ENCODE measurements at places on chromosomes 5 and 9. TPM values are rescaled to one million over a fixed set of nuclear protein-coding genes. Genes with fewer than 3 reads are reported as not detected.

Gene NUTM2F
- total RNA-seq, result not detected

Gene FAM153A
- total RNA-seq, result 1.0 TPM

Gene PCDHGB3
- total RNA-seq, result 5.7 TPM

Gene RNF183
- 0.21 TPM for total RNA-seq

Gene EGFL7
- 57.1 TPM for total RNA-seq

Gene NUDCD2
- 10.7 TPM for total RNA-seq

Gene PCDHA7
- total RNA-seq, result 0.21 TPM

Gene PTGS1
- total RNA-seq, result 5.0 TPM

Gene FGF1
- total RNA-seq, result 8.7 TPM

Gene MBLAC2
- 5.7 TPM for total RNA-seq

Gene OTULINL
- 4.4 TPM for total RNA-seq

DNA sequence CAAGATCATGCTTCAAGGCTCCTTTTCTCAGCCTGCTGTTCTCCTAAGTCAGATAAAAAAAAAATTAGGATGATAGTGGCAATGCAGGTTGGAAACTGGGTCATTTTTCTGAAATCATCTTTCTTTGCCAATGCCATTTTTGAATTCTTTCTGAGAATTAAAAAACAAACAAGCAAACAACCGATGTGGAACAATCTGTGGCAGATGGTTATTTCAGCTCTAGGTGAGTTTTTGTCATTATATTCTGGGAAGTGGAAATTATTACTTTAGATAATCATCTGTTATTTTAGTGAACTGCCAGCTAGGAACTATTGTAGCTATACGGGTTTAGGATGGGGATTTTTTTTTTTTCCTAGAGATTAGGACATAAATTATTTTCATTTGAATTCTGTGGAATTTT is 129.7 kb downstream of the NTRK2 start:
- no peak for DNase-seq

DNA sequence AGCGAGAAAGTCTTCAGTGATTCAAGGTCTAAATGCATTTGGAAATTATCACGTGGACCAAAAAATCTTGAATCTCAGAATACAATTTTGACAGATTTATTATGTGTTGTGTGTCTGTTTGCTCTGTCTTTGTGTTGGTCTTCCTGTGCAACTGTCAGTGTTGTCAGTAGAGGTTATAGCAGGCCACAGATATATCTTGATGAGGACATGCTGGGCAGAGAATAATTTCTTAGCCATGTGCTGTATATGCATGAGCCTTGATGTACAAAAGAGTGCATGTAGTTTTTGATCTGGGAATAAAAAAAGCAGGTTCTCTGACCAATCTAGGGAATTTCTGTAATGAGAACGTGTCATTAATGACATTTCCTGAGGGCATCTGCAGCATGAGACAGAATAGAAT is 57.6 kb downstream of the ZSWIM6 start:
- DNase-seq, result no peak

DNA sequence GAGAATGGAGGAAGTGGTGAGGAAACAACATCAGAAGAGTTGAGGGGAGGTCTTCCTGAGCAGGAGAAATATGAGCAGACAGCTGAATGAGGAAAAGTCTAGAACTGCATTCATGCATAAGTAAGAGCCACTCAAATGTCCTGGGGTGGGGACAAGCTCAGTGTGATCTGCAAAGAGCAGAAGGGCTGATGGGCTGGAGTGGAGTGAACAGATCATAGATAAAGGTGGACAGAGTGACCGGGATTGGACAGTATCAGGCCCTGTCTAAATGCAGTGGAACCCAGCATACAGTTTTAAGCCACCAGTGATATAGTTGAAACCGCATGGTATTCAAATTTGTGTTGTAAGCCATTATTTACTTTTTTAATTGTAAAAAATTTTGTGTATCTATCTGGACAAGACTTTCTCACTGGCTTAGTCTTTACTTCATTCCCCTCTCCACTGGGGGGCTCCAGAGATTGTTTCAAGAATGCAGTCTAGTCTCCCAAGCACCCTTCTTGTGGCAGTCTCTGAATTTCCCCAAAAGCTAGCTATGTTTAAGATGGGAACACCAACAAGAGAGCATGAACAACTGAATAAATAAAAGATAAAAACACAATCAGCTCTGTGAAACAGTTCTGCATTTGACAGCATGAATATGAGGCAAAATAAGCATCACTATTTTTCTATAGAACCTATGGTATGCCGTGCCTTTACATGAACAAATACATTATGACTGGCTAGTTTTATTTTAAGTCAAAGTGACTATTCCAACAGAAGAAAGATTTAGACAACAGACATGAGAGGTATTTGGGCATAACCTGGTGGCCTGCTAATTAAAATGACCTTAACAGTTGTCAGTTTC is 10.7 kb upstream of the STK32A start:
- DNase-seq, result peak; percentile 75

DNA sequence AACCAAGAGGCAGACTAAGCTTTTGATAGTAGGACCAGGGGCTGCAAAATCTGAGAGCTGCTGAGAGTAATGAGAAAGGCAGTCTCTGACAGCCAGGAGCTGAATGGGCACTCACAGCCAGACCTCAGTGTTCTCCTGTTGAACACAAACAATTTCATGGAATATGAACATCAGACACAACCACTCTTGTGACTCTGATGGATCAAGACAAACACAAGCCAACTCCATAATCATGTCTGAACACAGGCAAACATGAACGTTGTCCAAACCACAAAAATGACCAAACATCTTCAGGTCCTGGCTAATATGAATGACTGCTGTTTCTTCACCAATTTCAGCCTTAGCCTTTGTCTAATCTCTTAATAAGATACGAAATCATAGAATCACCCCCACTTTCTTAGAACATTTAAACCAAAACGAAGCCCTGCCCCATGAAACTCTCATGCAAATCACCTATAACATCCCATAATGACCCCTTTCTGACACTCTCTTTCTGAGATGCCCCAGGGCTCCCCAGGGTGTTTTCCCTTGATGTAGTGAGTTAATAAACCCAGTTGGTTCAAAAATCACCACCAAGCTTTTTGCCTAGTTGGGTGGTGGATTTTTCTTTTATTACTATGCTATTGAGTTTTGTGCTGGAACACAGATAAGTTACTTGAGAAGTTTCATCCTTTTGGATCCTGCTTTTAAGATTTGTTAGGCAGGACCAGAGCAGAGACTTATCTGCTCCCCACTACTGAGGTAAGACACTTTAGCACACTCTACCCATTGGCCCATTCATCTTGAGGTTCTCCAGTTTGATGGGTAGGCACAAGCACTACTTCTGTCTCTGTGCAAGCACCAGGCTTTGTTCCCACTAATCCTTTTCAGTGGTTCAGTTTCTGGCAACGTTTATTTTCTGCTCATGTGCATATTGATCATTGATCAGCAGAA is 5.9 kb upstream of the ERAP2 start:
- DNase-seq, result no peak

DNA sequence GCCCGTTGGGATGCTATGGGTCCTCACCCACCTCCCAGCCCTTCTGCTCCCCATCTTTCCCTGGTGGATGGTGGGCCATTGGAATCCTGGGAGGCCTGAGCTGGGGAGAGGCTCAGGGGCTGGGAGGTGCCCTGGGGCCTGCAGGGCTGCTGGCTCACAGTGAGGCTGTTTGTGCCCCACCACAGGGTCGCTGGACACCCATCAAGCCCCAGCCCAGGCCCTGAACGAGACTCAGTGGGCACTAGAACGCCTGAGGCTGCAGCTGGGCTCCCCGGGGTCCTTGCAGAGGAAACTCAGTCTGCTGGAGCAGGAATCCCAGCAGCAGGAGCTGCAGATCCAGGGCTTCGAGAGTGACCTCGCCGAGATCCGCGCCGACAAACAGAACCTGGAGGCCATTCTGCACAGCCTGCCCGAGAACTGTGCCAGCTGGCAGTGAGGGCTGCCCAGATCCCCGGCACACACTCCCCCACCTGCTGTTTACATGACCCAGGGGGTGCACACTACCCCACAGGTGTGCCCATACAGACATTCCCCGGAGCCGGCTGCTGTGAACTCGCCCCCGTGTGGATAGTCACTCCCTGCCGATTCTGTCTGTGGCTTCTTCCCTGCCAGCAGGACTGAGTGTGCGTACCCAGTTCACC is 4.9 kb upstream of the AIF1L start:
- DNase-seq, result no peak

DNA sequence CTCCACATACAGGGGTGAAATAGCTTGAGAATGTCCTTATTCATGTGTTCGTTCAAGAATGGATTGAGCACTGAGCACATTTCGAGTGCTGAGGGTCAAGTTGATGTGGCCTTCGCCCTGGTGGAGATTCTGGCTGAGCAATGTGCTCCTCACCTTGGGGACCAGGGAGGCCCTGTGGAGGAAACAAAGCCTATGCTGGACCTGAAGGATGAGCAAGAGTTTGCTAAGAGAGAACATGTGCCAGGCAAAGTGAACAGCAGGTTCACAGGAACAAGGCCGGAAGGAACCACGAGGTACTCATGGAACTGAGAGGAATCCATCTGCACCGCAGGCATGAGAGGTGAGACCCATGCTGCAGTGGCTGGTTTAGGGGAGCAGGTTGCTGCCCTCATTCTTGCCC is 102.4 kb downstream of the PSD2 start:
- DNase-seq, result no peak

DNA sequence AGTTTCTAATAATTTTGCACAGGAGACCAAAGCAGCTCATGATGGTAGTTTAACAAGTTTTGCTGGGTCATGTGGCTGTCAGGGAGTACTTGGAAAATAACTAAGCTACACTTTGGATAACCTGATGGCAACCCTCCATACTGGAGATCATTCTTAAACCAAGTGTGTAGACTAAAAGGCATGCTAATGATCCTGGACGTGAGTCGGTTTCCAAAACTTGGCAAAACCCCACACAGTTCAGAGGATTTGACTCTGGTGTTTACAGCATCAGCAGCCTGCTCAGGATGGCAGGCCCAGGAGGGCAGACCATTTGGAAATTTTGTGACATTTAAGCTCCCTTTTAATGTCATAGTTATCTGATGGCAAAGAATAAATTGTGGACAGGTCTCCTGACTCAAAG is 196.5 kb upstream of the EFNA5 start:
- no peak for DNase-seq

GRCh38 chr5:10161778-10162177 is 87.9 kb downstream of the ATPSCKMT start:
- no peak for DNase-seq

- DNase-seq, result peak; percentile 24
Observed at GRCh38 chr5:41834506-41834905, 35.7 kb downstream of the OXCT1 start.

DNA sequence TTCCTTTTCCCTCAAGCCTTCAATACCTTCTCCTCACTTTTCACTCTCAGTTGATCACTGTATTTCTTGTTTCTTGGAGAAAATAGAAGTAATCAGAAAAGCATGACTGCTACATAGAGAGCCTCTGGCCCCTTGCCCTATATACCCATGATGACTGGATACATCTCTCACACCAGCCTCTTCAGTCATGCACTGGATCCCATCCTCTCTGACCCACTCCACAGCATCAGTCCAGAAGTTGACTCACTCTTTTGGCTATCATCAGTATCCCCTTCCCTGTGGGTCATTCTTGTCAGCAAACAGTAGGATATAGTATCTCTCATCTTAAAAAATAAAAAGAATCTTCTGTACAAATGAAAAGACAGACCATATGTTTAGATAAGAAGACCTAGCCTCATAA is 32.9 kb downstream of the PTCD2 start:
- no peak for DNase-seq

GRCh38 chr5:50856401-50857119 is 190.1 kb downstream of the PARP8 start:
- DNase-seq, result no peak

GRCh38 chr9:131657940-131658339 is 81.9 kb downstream of the RAPGEF1 start:
- no peak for DNase-seq

DNA sequence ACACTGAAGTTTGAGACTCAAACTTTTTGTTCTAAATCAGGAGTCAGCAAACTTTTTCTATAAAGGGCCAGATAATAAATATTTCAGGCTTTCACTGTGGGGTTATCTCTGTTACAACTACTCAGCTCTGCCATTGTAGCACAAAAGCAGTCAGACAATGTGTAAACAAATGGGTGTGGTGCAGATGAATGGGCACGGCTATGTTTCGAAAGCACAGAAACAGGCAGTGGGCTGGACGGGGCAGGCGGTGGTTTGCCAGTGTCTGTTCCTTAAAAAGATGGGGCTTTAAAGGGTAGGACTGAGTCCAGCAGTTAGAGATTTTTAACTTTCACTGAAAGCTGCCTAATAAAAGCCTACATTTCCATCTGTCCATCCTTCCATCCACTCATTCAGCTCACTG is 48.9 kb downstream of the PFDN1 start:
- DNase-seq, result no peak

- no peak for DNase-seq
Observed at GRCh38 chr9:132127888-132128534, 33.8 kb upstream of the NTNG2 start.

DNA sequence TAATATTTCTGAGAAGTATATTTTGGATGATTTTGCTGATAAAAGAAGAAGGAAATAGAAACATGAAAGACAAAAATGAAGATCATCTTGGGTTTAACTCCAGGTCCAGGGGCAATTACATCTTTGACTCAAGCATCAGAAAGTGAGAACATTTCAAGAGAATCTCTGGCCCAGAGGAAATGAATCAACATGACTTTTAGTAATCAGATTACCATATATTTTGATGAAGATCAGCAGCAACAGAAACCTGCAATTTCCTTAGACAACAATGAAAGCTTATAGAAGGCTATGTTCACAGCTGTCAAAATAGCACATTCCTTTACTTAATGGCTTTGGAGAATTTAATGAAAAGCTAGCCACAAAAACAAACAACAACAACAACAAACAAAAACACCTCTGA is 638.1 kb downstream of the EFNA5 start:
- DNase-seq, result no peak

DNA sequence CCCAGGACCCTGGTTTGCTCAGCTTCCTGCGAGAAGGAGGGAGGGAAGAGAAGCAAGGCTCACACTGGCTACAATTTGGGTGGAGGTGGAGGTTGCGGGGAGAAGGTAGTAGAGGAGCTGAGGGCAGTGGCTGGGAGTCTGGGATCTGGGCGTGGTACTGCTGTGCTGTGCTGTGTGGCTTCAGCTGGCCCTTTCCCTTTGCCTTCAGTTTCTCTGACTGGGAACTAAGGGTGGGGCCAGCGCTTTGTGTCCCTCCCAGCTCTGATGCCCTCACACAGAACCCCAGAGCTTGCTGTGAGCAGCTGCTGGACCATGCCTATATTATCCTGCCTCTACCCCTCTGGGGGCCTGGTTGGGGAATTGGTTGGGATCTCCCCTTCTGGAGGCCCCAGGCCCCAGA is 60.9 kb downstream of the RGS3 start:
- DNase-seq, result peak; percentile 52

- peak; percentile 91 for DNase-seq
Observed at GRCh38 chr5:149636861-149637246, 55.6 kb downstream of the ARHGEF37 start.

GRCh38 chr9:129551393-129551973 is 69.4 kb downstream of the C9orf50 start:
- no peak for DNase-seq
